ENCODE measurements at places on chromosomes 5 and 9. TPM values are rescaled to one million over a fixed set of nuclear protein-coding genes. Genes with fewer than 3 reads are reported as not detected.
A peak's percentile ranks its signal among the peaks of the same experiment; 100 is the strongest.

OR1N2 gene
- not detected for total RNA-seq

LCN9 gene
- total RNA-seq, result not detected

TCERG1 gene
- 75.6 TPM for total RNA-seq

TNC gene
- total RNA-seq, result 28.8 TPM

HSPB3 gene
- not detected for total RNA-seq

SVEP1 gene
- total RNA-seq, result 32.1 TPM

UCK1 gene
- 27.8 TPM for total RNA-seq

ARID3C gene
- total RNA-seq, result not detected

ARSI gene
- total RNA-seq, result 1.0 TPM

C9orf50 gene
- 0.22 TPM for total RNA-seq

RNF208 gene
- 6.2 TPM for total RNA-seq

SYNPO gene
- total RNA-seq, result 38.9 TPM

ZBED3 gene
- total RNA-seq, result 8.1 TPM

SHC3 gene
- total RNA-seq, result 0.09 TPM

DIPK1B gene
- total RNA-seq, result 13.3 TPM

PCDHB12 gene
- total RNA-seq, result 2.2 TPM

DNA sequence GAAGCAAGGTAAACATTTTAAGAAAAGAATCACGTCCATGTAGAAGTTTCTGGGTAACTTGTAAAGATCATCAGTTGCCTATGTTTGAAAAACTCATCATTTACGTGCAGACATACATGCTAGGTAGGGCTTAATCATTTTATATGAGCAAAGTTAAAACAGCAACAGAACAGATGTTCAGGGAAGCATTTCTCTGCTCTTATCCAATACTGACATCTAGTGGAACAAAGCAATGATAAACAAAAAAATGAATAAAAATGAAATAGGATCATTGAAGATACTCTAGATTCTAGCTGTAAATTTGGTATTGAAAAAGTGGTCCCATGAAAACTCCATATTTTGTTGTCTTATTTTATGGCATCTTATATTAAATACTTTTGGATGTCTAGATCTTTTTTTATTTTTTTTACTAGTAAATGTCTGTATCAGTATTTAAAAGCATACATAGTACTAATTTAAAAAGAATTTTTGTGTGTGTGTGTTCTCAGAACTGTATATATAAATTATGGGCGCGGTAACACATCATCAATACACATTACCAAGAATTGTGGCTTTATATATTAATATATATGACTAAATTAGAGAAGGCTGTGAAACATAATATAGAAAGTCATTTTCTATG is 1050.2 kb downstream of the CDH12 start:
- DNase-seq, result no peak

DNA sequence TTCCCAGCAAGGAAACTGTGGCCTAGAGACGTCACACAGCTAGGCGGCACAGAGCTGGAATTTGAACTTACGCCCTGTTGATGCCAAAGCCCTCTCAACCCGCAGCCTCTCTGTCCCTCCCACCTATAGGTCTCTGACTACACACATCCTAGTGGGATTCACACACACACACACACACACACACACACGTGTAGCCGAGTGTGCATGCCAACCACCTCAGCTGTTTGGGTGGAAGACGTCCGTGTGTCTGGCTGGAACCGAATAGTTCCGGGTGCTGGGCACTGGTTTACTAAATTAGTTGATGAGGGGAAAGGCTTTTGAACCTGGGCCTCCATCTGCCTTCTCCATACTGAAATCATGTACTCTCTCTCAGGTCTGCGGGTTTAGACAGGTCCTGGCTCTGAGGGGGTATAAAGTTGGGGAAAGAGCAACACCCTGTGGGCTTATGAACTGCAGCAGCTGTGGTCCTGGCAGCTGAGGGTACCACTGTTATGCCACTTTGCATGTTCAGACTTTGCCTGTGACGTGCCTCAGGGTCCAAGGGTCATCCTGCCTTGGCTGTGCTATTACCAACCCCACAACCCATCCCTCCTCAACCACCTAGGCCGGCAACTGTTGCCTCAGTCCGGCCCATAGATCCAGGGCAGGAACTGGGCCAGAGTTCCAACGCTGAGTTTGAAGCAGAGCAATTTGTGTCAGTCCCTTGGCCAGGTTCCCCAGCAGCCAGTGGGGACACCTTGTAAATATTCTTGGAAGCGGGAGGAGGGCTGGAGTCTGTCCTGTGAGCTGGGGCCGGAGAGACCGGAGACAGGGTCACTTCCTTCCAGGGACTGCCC is 50.5 kb downstream of the PSD2 start:
- peak; percentile 69 for DNase-seq

DNA sequence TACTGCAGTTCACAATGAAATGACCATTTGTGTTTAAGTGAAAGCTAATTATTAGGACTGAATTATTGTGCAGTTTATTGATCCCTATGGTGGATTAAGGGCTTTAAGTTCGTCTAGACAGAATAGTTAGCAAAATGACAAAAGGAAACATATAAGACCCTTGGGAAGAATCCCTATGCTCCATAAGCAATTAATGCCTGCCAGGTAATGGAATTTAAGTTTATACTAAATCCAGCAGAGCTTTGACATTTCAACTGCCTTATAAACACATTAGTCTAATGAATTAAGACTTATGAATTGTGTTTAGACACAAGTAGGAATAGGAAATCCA is 640.0 kb upstream of the ARRDC3 start:
- no peak for DNase-seq

DNA sequence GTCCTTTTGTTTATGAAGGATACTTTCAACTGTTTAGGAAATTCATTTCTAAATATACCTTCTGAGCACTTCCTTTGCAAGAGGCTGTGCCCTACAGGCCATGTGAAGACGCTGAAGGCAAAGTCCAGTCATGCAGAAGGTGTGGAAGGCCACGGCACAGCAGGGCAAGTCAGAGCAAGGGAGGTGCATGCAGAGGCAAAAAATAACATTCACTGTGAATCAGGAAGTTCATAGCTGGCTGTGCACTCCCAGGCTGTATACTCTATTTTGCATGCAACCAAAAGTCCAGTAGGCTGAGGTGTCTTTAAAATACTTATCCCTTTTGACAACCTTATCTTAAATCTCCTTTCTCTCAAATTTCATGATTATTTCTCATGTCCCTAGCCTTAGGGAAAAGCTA is 50.3 kb downstream of the GNAQ start:
- DNase-seq, result peak; percentile 79

- no peak for DNase-seq
Observed at GRCh38 chr5:43702293-43702692, 99.3 kb downstream of the NNT start.

DNA sequence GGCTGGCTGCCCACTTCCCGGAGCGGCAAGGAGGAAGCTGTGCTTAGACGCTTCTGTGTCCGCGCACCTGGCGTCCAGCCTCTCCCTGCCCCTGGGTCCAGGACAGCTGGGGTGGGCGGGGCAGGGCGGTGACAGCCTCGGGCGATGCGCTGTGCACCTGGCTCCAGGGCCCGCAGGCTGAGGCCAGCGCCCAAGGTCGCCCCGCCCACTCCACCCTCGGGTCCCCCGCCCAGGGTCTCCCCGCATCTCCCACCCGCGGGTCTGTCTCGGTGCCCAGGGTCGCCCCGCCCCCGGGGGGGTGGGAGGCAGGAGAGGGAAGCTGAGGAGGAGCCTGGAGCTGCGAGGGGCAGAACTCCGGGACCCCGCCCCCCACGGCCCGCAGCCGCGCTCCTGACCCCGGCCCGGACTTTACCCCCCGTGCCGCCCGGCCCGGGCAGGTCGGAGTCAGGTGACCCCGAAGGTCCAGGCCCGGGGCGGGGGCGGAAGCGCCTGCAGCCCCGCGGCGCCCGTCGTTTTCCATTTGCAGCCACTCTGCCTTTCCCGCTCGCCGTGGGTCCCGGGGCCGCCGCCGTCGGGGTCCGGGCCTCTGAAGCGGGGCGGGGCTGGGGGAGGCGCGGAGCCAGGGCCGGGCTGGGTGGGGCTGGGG is at the start of gene ENTPD8:
Gene ENTPD8 (minus strand): TSS at position 69 of the 646 bp plus-strand sequence. CDS start 3,072 bp downstream, outside the sequence.
- DNase-seq, result peak; percentile 78

GRCh38 chr9:129400971-129401622 is 219.8 kb downstream of the C9orf50 start:
- peak; percentile 48 for DNase-seq

DNA sequence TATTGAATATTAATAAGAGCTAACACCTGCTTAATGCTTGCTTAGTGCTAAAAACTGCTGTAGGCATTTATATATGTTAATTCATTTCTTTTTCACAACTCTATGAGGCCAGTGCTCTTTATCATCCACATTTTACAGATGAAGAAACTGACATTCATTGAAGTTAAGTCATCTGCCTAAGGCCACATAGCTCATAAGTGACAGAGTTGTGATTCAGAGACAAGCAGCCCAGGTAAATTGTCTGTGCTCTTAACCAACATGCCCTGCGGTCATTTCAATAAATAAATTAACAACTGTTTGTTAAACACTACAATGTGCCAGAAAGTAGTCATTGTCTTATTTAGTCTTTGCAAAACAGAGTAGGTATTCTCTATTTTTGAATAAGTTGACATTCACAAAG is 1354.4 kb upstream of the C9orf72 start:
- DNase-seq, result no peak

GRCh38 chr9:35730486-35730854 is 1.5 kb downstream of the TLN1 start:
- no peak for DNase-seq

- no peak for DNase-seq
Observed at GRCh38 chr9:69757996-69758675, 1.7 kb downstream of the PTAR1 start.

- no peak for DNase-seq
Observed at GRCh38 chr5:1558944-1559343, 35.2 kb upstream of the LPCAT1 start.

GRCh38 chr5:107425541-107426031 is 245.2 kb downstream of the EFNA5 start:
- DNase-seq, result no peak

DNA sequence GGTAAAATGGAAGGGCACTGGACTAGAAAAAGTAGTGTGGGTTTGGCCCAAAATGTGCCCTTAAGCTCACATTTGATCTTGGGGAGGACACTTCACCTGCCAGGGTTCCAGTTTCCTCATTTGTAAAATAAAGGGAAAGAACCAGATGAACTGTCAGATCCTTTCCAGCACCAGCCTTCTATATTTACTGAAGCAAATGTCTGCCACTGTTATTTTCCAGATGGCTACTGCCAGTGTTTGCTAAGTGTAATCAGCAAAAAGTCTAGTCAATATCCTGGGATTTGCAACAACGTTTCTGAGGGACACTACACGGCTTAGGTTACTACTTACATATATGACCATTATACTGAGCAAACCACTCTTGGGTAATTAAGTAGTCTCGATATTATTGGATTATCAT is 340.3 kb downstream of the KCNN2 start:
- no peak for DNase-seq

- DNase-seq, result peak; percentile 94
Observed at GRCh38 chr9:136283291-136284235, 20.3 kb downstream of the CCDC187 start.

DNA sequence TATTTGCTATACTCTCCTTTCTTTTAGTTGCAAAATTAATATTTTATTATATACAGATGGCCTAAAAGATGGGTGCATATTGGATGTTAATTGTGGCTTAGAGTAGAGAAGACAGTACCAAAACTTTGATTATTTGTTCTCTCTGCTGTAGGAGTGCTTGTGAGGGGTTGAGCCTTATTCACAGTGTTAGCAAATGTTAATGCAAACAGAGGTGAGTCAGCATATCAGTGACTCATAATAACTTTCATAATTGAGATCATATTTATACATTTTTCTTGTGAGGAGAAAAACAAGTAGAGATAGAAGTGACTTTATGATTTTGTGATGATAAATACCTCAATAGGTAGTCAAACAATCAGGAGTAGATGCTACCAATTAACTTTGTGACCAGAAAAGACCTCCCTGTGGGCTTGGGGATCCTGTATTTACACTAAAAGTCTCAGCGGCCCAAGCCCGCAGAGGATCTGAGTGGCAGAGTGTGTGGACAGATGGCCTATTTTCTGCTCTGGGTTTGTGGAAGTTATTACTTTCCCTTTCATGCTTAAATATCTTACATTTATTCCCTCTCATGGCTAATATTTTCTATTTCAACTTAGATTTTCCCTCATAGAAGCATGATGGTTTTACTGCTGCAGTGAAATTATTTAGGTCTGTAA is 226.5 kb downstream of the TAF11L14 start:
- DNase-seq, result no peak

DNA sequence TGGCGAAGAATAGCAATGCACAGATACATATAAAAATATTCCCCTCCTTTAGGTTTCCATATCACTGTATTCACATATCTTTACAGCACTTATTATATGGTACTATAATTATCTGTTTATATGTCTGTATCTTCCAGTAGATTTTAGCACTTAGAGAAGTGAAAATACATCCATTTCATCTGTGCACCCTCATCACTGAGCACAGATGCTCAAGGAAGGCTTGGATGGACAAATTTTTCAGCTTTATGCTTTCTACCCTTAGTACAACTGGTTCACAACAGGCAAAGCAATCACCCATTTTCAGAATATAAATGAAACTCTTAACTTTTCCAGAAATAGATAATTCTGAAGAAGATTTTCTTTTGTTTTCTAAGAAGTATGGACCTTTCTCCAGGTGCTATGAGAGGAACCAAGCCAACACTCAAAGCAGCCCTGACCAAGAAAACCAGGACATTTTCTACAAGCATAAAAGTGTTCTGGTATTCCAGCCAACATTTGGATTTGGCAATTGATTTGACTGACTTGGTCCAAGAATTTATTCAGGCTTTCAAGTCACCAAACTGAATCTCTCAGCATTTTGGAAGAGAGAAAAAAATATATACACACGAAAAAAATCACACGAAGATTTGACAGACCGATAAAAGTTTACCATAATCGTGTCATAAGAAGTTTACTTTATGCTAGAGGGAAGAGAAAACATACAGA is 170.2 kb upstream of the CD180 start:
- no peak for DNase-seq

DNA sequence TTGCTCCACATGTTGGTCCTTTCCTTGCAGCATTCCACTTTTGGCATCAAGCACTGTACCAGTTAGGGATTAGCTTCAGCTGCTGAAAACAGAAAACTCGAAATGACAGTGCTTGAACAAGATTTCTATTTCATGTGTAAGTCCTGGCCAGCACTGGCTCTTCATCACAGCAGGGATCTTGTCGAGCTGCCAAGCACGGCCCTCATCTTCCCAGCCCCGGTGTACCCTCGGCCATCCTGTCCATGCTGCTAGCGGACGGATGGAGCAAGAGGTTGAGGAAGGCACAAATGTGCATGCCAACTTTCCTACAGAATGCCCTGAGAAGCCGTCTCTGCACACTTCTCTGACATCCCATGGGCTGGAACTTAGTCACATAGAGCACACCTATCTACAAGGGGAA is 130.6 kb downstream of the TENT4A start:
- DNase-seq, result no peak

GRCh38 chr5:139898981-139899380 is 103.4 kb downstream of the PSD2 start:
- no peak for DNase-seq

GRCh38 chr9:123615381-123615780 is 259.4 kb downstream of the CRB2 start:
- DNase-seq, result no peak

- no peak for DNase-seq
Observed at GRCh38 chr9:621201-621855, 220.2 kb upstream of the DMRT1 start.

GRCh38 chr5:22896152-22896551 is 43.0 kb upstream of the CDH12 start:
- DNase-seq, result no peak
